ENCODE measurements at places on chromosomes 6 and 20. TPM values are rescaled to one million over a fixed set of nuclear protein-coding genes. Genes with fewer than 3 reads are reported as not detected.

DNA sequence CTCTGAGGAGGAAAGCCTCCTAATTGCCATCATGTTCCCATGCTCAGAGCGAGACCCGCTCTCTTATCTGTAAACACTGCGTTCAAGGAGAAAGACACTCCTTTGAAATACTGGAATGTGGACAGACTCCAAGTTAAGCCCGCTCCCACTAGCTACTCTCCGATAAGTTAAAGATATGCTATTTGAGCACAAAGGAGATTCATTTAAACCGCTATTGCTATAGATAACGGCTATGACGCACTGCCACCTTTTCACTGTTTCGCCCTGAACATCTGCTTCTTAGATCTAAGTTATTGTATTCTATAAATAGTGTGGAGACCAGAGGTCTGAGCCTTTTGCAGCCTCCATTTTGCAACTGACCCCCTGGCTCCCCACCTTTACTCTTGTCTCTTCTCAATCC lies 82.3 kb downstream of the GPX5 start:
- no peak for DNase-seq

DNA sequence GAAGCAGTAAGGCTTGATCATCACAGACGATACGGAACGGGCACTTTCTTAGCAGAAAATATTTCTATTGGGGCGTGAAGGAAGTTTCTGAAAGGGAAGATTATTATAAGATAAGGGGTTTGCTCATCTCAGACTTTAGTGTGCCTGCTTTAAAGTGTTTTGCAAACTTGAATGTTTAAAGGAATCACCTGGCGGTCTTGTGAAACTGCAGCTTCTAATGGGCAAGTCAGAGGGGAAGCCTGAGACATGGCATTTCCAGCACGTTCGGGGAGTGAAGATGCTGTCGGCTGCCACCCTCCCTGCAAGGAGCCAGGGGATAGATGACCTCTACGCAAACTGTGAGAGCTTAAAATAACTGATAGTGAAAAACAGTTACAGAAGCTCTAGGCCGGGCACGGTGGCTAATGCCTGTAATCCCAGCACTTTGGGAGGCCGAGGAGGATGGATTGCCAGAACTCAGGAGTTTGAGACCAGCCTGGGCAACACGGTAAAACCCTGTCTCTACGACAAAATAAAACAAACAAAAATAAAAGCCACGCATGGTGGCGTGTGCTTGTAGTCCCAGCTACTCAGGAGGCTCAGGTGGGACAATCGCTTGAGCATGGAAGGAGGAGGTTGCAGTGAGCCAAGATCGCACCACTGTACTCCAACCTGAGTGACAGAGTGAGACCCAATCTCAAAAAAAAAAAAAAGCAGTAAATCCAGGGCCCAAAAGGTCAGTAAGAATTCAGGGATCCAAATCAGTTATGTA lies 2.3 kb upstream of the KIF16B start:
- no peak for DNase-seq

GJA1 gene
- 108 TPM for polyA plus RNA-seq

- no peak for DNase-seq
Observed at GRCh38 chr6:160102399-160102798, 19.2 kb upstream of the SLC22A1 start.

DNA sequence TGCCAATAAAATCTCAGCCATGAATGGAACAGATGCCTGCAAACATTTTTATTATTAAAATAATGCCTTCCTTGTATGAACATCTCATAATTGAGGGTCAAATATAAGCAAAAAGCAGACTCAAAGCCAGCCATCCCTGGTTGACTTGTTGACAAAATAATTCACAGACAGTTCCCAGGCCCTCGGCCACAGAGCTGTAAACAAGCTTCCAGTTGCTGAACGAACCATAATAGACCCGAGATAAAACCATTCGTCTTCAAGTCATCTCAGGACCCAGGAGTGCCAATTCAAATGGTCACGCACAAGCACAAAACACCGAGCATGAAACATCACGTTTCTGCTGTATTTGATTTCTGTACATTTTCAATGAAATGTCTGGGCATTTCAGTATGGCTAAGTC lies 113.3 kb upstream of the CDYL start:
- DNase-seq = no peak

Measured in left lung (tissue), 14 donors.